ENCODE measurements at places on chromosomes 13 and 19.

GRCh38 chr13:79973533-79973963 lies 367.4 kb downstream of the SPRY2 start:
- no peak overlapping the region for H3K4me3 ChIP-seq
- H3K36me3 ChIP-seq = peaks cover 37% of the 10 kb centered on the region
- no peaks in the 10 kb centered on the region for H3K4me1 ChIP-seq
- H3K27ac ChIP-seq = no peak overlapping the region
- no peaks in the 10 kb centered on the region for H3K27me3 ChIP-seq

DNA sequence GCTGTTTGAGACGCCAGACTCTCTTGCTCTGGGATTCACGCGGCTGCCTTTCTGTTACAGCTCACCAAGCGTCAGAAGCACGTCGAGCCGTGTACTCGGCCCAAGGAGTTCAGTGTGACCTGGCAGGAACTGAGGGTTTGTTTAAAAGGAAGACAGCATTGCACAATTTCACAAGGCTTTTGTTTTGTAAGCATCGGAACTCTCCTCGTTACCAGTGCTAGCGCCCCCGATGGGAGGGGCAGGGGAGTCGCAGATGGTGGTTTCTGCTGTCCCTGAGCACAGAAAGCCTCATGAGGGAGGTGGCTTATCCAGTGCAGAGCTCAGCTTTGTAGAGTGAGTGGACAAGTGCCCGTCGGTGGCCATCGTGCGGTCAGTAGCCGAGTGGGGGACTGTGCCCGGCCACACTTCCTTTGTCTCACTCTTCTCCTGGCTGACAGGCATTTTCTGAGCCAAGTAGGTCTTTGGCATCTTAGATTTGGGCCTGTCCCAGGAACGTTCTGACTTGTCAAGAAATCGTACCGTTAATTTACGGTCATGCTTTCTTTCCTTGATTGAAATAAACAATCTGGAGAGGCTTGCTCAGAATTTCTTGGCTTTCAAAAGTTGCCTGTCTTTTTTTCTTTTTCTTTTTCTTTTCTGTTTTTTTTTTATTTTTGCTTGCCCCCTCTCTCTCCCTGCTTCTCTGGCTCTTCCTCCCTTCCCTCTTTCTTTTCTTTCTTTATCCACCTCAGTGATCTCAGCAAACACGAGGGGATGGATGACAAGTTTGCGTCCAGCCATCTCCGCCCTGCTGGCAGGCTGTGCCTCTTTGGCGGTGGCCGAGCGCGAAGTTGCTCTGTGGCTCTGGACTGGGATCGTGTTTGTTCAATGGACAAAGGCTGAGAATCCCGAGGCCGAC lies 7.7 kb downstream of the KDM4B start:
- H3K27ac ChIP-seq = no peak overlapping the region
- no peak overlapping the region for H3K4me3 ChIP-seq
- H3K36me3 ChIP-seq = peaks cover 2% of the 10 kb centered on the region
- H3K4me1 ChIP-seq = no peaks in the 10 kb centered on the region

DNA sequence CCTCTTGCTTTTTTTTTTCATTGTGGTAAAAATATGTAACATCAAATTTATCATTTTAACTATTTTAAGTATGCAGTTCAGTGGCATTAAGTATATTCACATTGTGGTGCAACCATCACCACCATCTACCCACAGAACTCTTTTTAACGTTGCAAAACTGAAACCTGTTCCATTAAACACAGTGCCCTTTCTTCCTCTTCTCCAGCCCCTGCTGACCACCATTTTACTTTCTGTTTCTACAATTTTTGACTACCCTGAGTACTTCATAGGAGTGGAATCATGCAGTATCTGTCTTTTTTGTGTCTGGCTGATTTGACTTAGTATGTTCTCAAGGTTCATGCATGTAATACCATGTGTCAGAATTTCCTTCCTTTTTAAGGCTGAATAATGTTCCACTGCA lies 153.1 kb downstream of the FGF9 start:
- DNase-seq = no peak
- no peak overlapping the region for H3K4me3 ChIP-seq
- peaks cover 2% of the 10 kb centered on the region for H3K4me1 ChIP-seq
- H3K27ac ChIP-seq = no peak overlapping the region

DNA sequence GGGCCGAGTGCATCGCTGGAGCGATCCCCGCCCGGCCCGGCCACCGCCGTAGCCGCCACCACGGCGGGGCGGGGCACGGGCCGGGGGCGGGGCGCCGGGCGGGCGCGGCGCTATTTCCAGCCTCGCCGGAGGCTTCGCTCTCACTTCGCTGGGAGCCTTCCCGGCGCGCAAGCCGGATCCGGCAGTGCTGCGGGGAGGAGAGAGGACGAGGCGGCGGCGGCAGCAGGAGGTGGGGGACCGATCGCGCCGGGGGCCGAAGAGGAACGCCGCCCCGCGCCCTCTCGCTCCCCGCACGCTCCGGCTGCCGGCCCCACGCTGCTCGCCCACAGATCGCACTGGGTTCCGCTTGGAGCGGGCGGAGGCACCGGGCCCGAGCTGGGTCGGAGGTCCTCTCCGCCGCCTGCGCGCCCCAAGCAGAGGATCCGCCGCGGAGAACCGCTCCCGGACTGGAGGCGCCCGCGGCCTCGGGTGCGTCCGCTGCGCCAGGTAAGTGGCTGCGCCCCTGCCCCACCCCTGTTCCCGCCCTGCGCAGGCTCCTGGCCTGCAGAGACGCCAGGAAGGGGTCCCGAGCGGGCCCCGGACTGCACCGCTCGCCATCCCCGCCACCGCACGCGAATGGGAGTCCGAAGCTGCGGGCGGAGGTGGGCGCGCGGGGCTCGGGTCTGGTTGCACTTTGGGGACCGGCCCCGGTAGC lies at the start of gene CHST8:
TSS of gene CHST8 (plus strand) at position 143 of the 694 bp plus-strand sequence. CDS start 67,309 bp downstream, outside the sequence.
- peak; percentile 82 for DNase-seq
- H3K4me3 ChIP-seq = peak within 1 kb of the TSS; percentile 69
- peaks cover 24% of the 10 kb centered on the region for H3K27me3 ChIP-seq
- no peaks in the 10 kb centered on the region for H3K36me3 ChIP-seq
- H3K27ac ChIP-seq = no peak within 1 kb of the TSS

GRCh38 chr13:62085337-62086229 lies 669.9 kb upstream of the PCDH20 start:
- no peak overlapping the region for H3K4me3 ChIP-seq
- H3K36me3 ChIP-seq = no peaks in the 10 kb centered on the region
- DNase-seq = no peak
- H3K27ac ChIP-seq = no peak overlapping the region
- no peaks in the 10 kb centered on the region for H3K27me3 ChIP-seq

DNA sequence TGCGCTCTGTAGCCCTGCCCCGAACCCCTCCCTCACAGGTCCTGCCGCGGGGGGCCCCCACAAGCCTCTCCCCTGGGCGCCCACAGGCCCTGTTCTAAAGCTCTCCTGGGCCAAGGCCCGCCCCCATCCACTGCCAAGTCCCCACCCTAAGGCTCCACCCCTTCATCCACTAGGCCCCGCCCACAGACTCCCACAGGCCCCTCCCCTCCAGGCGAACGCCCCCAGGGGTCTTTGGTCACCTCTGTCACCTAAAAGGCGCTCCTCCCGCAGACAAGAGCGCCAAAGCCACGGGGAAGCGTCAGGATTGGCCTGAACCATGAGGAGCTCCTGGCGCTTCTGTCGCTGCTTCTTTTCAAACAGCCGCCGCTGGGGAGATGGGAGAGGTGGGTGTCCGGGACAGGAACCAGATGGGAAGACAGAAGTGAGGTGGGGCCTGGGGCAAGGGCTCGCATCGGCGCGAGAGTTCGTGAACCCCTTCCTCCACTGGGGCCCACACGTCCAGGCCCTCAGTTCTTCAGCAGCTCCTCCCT lies 2.3 kb downstream of the TULP2 start:
- no peaks in the 10 kb centered on the region for H3K4me1 ChIP-seq
- DNase-seq = peak; percentile 94
- H3K27ac ChIP-seq = no peak overlapping the region
- no peaks in the 10 kb centered on the region for H3K27me3 ChIP-seq

DNA sequence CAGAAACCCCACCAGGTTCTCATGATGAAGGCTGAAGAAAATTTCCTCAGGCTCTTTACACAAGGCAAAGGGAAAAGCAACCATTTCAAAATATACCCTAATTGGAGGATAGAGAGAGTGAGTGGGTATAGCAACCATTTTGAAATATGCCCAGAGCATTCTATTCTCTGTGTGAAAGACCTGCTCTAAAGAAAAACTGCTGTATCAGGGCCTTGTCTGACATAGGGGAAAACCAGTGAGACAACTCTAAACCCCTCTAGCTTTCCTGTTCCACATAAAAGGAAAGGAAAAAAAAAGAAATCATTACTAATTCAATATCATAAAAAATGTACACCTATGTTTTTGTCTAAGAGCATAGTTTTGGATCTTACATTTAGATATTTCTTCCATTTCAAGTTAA lies 42.3 kb downstream of the TPTE2 start:
- no peak for DNase-seq
- H3K27ac ChIP-seq = no peak overlapping the region
- H3K36me3 ChIP-seq = peaks cover 3% of the 10 kb centered on the region
